Left kidney (tissue), 8 donors: ENCODE measurements at places on chromosomes 3 and 15. TPM values are rescaled to one million over a fixed set of nuclear protein-coding genes. Genes with fewer than 3 reads are reported as not detected.

AQR gene
- polyA plus RNA-seq = 50.3 TPM

FAM43A gene
- polyA plus RNA-seq = 3.7 TPM

CFAP20DC gene
- polyA plus RNA-seq = 5.4 TPM

SLC27A2 gene
- polyA plus RNA-seq = 70.6 TPM

MCF2L2 gene
- polyA plus RNA-seq = 1.7 TPM

SERPINI1 gene
- polyA plus RNA-seq = 39.9 TPM

ADCY5 gene
- polyA plus RNA-seq = 10.6 TPM

NR1I2 gene
- polyA plus RNA-seq = 0.78 TPM

KLF15 gene
- polyA plus RNA-seq = 11.3 TPM

SCG5 gene
- 18.2 TPM for polyA plus RNA-seq

ZNF80 gene
- polyA plus RNA-seq = 0.15 TPM

CFAP100 gene
- polyA plus RNA-seq = 1.7 TPM

ETV5 gene
- polyA plus RNA-seq = 30.4 TPM

EPHB3 gene
- 27.6 TPM for polyA plus RNA-seq

PDCD10 gene
- 71.5 TPM for polyA plus RNA-seq
